Effector memory CD8-positive, alpha-beta T cell (primary cell): ENCODE measurements at places on chromosomes 13 and 19.

- DNase-seq, result no peak
Measured at GRCh38 chr13:71867131-71867814, at the start of gene DACH1. Gene DACH1, minus strand, starts transcription at chr13:71867204.

- DNase-seq, result no peak
Measured at GRCh38 chr13:100789481-100789880, 114.9 kb upstream of the TMTC4 start.

DNA sequence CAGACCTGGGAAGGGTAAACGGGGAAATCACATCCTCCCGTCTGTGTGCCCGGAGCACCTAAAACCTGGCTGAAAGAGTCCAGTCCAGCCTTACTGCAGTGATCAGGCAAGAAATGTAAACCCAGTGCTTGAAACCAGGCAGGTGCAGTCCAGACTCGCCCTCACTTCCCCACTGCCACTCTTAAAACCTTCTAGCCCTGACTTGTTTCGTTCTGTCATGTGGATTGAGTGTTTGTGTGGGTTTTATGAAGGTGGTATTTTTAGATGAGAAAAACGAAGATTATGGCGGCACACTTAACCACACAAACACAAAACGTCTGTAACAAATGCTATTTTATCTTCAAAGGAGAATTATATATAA lies 839 bp upstream of the CKAP2 start:
- peak; percentile 23 for DNase-seq

DNA sequence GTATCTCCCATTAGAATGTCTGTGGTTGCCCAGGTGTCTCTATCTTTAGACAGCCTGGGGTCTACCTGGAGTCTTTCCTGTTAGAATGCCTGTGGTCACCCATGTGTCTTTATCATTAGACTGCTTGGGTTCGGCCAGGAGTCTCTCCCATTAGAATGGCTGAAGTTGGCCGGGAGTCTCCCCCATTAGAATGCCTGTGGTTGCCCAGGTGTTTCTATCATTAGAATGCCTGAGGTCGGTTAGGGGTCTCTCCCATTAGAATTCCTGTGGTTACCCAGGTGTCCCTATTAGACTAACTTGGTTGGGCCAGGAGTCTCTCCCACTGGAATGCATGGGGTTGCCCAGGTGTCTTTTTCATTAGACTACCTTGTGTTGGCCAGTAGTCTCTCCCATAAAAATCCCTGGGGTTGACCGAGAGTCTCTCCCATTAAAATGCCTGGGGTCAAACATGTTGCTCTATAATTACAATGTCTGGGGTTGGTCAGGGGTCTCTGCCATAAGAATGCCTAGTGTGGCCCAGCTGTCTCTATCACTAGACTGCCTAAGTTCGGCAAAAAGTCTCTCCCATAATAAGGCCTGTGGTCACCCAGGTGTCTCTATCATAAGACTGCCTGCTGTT lies 1448.7 kb downstream of the UQCRFS1 start:
- DNase-seq, result no peak

- DNase-seq, result no peak
Measured at GRCh38 chr13:88014527-88014926, 343.4 kb downstream of the SLITRK5 start.
